ENCODE measurements at places on chromosomes 16 and 17.

DNA sequence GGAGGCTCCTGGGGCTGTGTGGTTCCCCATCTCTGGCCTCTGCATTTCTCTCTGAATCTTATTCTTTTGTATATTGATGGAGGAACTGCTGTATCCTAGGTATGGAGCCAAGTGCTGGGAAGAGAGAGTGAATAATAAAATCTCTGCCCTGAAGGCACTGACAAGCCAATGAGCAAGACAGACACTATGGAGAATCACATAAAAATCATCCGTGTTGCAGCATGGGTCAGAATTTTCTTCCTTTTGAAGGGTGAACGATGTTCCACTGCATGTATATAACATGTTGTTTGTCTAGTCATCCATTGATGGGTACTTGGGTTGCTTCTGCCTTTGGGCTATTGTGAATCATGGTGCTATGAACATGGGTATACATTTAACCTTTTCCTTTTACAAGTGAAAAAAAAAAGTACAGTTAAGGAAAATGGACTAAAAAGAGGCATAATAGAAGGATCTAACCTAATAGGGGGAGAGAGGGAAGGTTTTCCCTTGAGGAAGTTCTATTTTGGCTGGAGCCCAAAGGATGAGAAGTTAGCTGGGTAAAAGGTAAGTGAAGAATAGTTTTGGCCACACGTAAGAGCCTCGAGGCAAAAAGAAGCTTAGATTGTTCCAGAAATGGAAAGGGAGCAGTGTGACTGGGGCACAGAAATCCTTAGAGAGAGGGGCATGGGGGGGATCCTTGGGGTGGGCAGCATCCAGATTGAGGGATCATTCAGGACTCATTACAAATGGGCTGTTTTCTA is 32.3 kb upstream of the GNA13 start:
- no peak for DNase-seq

GRCh38 chr16:49596068-49596467 is 222.5 kb downstream of the C16orf78 start:
- DNase-seq = peak; percentile 55

GRCh38 chr16:86494565-86495356 is 15.6 kb upstream of the FOXF1 start:
- no peak for DNase-seq

DNA sequence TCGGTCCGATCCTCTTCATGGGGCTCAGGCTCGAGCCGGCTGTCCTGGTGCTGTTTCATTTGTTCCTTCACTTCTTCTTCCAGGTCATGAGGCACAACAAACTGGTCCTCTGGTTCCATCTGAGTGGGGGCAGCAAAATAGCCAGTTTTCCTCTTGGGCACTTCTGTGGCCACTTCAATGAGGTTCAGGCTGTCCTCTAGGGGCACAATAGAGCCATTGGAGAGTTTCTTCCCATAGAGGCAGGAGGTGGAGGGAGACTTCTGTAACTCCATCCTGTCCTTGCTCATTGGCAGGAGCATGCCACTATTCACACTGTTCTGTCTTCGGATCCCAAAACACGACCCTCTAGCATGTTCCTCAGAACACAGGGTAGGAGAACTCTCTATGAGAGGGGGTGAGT is 22.9 kb downstream of the MARVELD3 start:
- no peak for DNase-seq

- no peak for DNase-seq
These were observed 295.1 kb upstream of the RBFOX1 start for GRCh38 chr16:7037495-7037894.

DNA sequence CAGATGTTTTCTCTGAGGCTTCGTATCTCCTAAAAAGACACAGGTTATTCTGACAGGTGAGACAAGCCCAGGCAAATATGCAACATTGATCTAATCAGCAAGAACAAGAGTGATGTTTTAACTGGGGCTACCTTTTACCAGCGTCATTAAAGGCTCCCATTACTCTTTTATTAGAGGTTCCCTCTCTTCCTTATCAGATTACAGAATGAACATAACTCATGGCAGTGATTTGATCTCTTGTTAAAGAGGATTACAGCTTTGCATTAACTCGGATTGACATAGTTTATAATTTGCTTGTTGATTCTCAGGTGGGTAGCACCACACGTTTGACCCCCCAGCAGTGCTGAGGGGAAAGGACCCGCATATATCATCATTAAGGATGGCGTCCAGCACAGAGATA is 90.5 kb downstream of the AATF start:
- no peak for DNase-seq

GRCh38 chr16:82027629-82028064 is 7.4 kb upstream of the HSD17B2 start:
- no peak for DNase-seq

- peak; percentile 58 for DNase-seq
These were observed 775 bp downstream of the CYTH1 start for GRCh38 chr17:78781104-78781892.

- peak; percentile 91 for DNase-seq
These were observed 14.0 kb downstream of the COPZ2 start for GRCh38 chr17:48023400-48024148.

GRCh38 chr17:39096508-39097149 is 54.8 kb downstream of the PLXDC1 start:
- no peak for DNase-seq

- no peak for DNase-seq
These were observed 74.5 kb upstream of the RCVRN start for GRCh38 chr17:9979463-9979995.

- DNase-seq = peak; percentile 77
These were observed at the start of gene NOL3 for GRCh38 chr16:67170168-67170948. Gene NOL3, plus strand, starts transcription at chr16:67170538.

DNA sequence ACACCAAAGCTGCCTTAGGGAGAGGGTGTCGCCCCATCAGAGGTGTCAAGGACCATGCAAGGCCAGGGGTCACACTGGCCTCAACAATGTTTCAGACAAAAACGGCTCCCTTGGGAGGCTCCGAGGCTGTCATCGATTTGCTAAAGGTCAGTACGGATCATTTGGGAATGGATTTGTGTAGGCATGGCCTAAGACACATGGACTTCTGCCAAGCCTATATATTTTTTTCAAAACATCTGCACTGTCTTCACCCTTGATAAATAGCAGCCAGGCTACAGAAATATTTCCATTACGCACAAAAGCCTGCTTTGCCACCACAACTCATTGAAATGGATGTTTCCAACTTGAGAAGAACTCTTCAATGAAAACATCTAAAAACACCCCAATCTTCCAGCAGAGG is 10.3 kb downstream of the CUEDC1 start:
- no peak for DNase-seq

DNA sequence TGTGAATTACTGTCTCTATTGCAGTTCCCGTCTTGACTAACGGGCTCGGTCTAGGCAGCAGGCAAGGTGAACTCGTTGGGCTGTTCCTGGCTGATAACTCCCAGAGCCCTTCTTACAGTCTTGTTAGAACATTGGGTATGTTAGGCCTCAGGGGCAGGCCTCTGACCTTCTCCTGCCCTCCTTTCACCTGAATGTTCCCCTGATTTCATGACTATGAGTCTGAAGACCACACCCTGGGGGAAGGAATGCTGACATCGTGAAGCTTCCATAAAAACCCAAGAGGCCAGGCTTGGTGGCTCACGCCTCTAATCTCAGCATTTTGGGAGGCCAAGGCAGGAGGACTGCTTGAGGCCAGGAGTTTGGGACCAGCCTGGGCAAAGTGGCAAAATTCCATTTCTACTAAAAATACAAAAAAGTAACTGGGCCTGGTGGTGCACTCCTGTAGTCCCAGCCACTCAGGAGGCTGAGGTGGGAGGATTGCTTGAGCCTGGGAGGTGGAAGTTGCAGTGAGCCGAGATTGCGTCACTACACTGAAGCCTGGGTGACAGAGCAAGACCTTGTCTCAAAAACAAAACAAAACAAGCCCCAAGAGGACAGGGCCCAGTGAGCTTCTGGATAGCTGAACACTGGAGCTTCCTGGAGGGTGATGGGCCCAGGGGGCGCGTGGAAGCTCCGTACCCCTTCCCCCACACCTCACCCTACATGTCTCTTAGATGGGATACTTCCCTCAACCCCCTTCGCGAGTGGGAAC is 47.8 kb upstream of the FBXO47 start:
- DNase-seq = no peak

DNA sequence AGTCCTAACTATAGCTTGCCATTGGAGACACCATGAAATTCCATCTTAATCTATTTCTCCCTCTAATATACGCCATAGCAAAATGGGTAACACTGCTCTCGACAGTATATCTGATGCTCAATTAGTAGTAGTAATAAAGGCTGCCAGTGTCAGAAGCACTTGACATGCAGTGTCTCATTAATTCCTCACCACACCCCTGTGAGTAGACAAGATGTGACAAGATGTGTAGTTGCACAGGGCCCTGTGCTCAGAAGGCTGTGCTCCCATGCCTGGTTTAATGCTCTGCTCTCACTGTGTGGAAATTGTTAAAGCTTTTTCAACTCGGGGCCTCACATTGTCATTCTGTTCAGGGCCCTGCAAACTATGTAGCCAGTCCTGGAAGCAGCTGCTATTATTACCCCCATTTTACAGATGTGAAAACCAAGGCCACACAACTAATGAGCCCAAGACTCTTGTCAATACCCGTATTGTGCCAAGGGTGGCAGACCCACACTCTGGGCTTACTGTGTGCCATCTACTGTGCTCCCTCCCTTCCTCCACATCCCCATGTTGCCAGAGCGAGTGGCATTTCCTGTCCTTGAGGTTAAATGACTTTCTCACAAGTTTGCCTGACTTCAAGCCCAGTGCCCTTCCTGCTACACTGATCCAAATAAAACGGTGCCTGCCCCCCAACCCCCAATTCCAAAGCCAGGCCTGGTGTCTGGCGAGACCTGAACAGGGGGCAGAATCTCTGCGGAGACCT is 287.3 kb upstream of the CCL2 start:
- no peak for DNase-seq

DNA sequence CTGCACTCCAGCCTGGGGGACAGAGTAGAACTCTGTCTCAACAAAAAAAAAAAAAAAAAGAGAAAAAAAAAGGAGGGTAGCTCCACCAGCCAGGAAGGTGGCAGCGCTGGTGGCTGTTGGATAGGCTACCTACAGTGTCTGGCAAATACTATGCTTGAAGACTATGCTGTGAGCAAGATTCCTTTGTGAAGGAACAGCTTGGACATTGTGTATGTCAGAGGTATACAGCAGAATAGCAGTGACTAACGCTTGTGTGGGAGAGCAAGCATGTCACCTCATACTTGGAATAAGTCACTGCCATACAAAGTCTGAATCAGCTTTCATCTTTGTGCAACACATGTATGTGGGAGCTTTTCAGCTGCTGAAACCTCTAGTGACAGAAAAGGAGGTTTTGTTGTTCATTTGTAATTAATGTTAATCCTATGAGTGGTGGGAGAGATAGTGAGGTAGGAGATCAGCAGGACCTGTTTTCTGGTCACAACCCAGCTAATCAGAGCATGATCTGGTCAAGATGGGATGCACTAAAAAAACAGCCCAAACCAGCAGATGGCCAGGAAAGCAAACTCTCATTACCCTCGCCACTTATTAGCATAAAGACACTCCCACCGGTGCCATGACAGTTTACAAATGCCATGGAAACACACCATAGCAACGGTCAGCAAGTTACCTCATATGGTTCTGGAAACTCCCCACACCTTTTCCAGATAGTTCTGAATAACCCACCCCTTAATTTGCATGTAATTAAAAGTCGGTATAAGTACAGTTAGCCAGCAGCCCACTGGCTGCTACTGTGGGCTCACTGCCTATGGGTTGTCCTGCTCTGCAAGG is 6.8 kb upstream of the ITGAD start:
- no peak for DNase-seq

DNA sequence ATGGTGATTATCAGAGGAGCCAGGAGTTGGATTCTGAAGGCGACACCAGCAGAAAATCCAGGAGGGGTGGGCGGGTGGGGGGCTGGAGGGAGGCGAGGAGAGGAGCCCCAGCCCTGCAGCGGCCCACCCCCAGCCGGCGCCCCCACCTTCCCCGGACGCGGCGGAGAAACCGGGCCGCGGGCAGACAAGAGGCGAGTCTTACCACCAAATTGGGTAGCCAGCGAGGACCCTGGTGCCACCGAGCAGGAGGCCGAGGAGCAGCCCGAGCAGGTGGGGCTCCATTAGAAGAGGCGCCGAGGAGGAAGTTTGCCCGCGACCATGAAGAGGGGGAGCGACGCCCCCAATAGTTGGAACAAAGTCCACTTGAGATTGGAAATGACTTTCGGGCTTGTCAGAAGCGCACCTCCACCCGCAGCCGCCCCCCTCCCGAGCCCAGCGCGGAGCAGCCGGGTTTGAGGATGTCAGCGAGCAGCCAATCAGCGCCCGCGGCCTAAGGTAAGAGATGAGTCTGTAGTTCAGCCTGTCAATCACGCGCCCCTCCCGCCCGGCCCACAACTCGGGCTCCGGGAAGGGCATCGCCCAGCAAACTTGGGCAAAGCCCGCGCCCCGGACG is at the start of gene WNT3:
TSS of gene WNT3 (minus strand) at position 377 of the 613 bp plus-strand sequence. CDS start at position 282, 95 bp downstream.
- no peak for DNase-seq

DNA sequence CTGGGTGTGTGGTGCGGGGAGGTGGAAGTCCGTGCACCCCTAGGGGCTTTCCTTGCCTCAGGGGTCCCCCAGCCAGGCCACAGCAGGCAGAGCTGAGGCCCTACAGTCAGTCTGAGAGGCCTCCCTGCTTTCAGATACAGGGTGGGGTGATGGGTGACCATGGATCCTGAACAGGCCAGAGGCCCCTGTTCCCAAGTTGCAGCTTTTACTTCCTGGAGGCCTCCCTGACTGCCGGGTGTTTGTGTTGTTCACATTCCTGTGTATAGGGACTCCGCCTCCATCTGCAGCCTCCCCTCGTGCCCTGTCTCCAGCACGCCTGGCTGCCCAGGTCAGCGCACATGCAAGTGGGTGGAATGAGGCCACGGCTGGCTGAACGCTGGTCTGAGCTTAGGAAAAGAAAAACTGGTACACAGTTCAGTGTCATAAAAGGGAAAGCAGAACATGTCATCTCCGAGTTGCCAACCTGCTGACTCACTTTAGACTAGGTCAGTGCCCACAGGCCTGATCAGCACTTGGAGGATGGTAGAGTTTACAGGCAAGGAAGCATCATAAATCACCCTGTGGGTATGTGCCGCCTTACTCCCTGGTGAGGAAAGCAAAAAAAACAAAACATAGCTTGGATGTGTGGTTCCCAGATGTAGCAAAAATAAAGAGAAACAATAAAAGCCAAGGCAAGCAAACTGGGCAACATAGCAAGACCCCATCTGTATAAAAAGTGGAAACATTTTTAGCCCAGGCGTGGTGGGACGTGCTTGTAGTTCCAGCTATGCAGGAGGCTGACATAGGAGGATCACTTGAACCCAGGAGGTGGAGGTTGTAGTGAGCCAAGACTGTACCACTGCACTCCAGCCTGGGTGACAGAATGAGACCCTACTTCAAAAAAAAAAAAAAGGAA is 6.2 kb upstream of the SLC7A6 start:
- DNase-seq = no peak

Data from femur (tissue), 1 donor.